ENCODE measurements at places on chromosomes 11 and 22.

DNA sequence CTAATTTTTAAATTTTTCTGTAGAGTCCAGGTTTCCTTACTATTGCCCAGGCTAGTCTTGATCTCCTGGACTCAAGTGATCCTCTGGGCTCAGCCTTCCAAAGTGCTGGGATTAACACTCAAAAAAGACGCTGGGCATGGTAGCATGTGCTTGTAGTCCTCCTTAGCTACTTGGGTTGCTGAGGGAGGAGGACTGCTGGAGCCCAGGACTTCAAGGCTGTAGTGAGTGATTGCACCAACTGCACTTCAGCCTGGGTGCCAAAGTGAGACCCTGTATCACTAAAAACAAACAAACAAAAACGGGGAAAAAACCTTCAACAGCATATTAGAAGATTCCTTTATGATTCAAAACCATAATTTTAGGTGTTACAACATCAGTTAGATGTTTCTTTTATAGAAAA, 44.6 kb downstream of the RSF1 start:
- no peak for DNase-seq

- peak; percentile 84 for DNase-seq
These were observed 37.9 kb downstream of the CELF1 start for GRCh38 chr11:47514825-47515647.

- no peak for DNase-seq
These were observed 128.1 kb upstream of the SPON1 start for GRCh38 chr11:13834463-13834862.

DNA sequence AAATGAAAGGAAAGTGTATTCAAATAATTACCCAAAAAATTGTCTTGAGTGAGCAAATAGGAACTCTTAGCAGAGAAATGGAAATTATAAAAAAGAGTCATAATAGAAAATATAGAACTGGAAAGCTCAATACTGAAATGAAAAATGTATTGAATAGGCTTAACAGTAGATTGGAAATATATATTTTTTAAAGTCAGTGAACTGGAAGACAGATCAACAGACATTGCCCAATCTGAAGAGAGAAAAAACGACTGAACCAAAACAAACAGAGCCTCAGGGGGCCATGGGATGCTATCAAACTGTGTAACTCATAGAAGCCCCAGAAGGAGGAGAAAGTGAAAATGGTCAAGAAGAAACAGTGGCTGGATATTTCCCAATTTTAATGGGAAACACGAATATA, 32.6 kb downstream of the TBX1 start:
- DNase-seq, result no peak

Data from fibroblast of lung (primary cell).